Left colon (tissue), 2 donors: ENCODE measurements at places on chromosomes 12 and 14. TPM values are rescaled to one million over a fixed set of nuclear protein-coding genes. Genes with fewer than 3 reads are reported as not detected.

- no peak for DNase-seq
Measured at GRCh38 chr14:61565181-61565580, 130.1 kb upstream of the HIF1A start.

DNA sequence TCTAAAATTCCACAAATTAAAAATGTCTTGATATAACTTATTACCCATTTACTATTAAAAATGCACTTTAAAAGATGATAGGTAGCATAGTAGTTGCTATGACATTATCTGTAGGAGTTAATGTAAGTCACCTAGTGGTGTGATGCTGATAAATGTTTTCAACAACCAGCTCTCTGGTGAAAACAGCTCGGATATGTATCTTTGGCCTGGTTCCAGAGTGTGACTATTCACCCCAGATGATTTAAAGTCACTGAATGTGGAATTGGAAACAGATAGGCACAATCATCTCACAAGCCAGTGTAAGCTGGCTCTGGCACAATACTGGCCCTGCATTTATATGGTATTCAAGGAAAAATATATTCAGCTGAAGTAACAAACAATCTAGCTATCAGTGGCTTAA, 9.2 kb upstream of the CCDC196 start:
- no peak for DNase-seq

- DNase-seq = no peak
Measured at GRCh38 chr12:47385653-47386052, 305.9 kb upstream of the AMIGO2 start.

GRCh38 chr14:53218161-53218560, 65.0 kb upstream of the DDHD1 start:
- no peak for DNase-seq

KSR2 gene
- total RNA-seq = 1.6 TPM

GRCh38 chr12:124518051-124518932, 49.1 kb downstream of the NCOR2 start:
- DNase-seq = peak; percentile 98

DNA sequence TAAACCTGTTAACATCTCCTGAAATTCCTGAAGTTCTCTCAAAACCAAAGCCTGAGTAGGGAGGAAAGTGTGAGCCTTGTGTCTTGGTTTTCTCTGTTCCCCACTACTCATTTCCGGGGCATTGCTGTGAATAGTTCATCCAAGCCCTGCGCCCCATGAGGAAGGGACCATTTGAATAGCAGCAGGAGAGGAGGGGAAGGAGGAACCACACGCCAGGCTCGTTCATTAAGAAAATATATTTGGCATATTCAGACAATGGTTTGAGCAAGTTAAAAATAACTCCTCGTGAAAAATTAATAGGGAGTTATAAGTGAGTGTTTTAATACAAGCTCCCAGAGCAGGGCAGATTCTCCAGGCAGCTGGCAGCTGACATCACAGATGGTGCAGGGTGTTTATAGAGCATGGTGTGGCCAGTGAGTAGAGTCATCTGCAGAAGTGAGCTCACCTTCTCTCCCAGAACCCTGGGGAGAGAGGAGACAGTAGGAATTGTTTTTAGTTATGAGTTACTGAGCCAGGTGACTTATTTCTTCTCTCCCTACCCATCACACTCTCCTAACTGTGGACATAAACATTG, 29.5 kb upstream of the CISTR start:
- DNase-seq = no peak

GRCh38 chr12:118841588-118841987, 139.8 kb upstream of the SRRM4 start:
- no peak for DNase-seq

DNA sequence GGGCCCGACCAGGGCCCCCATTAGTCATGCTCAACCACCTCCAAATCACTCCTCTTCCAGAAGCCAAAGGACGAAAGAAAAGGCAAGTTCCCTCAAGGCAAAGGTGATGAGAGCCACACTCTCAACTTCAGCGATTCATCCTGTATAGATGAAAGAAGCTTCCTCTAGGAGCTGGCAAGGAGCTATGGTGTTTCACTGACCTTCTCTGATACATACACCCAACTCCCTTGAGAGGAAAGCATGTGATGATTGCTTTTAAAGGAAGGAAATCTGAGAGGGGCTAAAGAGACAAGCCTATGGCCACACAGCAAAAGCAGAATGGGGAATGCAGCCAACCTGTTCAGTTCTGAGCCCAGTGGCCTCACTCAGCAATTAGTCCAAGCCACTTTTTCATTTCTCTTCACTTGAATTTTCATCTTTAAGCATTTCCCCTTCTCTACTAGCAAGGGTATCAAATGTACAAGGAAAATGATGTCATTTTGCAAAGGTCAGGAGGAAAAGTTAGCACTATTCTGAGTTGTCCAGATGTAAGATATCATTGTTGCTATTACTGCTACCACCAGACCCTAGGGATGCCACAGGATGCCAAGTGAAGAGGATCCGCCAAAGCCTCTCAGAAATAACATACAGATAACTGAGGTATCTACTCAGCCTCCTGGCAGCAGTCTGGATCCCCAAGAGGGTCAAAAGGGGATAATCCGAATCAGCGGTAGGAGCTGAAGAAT, 82.5 kb downstream of the MAP3K9 start:
- DNase-seq = no peak

ETFBKMT gene
- 5.2 TPM for total RNA-seq

CHGA gene
- total RNA-seq = 343 TPM

- no peak for DNase-seq
Measured at GRCh38 chr12:118319627-118320026, 53.1 kb downstream of the TAOK3 start.

DNA sequence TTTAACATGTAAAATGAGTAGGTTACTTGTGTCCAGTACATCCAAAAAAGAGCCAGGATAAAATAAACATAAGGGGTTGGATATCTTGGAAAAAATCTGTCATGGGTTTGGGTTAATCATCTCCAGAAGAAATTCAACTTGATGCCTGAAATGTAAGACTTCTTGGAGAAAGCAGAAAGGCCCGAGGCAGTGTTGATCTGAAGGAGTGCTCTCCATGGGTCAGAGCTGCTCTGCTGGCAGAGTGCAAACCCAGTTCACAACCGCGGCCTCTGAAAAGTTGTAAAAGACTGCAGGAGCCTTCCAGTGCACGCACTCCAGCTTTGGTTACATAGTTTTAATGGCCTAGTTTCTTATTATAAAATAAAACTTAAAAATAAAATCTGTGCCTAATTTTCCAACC, 97.3 kb upstream of the ALX1 start:
- DNase-seq = no peak

- no peak for DNase-seq
Measured at GRCh38 chr14:87013583-87013982, 979.4 kb downstream of the GALC start.

ABCD2 gene
- total RNA-seq = 0.15 TPM

CATSPERB gene
- total RNA-seq = 9.8 TPM

DNA sequence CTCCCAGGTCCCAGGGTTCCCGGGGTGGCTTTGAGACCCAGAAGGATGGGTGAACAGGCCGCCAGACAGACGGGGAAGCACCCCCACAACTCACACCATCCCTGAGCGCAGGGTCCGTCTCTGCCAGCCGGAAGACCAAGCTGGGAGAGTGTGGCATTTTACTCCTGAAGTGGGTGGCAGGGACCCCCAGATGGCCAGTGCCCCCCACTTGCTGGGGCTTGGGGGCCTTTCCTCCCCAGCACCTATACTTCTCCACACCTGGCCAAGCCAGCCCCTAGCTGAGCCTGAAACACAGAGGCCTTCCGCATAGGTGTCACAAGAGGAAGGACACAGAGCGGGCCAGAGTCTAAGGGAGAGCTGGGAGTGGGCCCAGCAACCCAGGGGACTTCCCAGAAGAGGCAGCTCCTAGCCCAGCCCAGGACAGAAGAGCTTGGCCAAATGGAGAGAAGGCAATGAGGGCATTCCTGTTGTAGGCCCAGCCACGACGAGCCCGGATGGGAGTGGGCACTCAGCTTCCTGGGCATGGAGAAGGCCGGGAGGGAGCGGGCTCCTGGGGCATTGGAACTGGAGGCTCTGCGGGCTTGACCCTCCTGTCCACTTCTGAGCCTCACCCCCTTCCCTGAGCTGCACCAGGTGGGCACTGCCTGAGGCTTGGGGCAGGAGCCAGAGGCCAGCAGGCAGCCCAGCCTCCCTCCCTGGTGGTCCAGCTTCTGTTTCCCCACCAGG, 3.3 kb downstream of the AHNAK2 start:
- DNase-seq = no peak

DNA sequence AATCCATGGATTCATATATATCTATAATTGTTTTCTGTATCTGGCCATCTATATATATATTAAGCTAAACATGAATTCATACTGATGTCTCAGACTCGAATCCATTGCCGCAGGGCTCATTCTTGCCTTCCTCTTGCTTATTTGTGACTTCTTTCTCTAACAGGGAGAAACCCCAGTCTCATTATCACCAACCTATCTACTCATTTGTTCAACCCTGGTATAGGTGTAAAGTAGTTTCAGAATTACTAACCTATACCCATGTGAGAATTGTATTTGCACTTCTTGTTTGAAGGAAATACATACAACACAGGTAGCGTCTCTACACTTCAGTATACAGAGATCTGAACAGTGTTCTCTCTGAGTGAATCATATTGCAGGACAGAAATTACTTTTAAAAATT, 77.7 kb downstream of the PTPN11 start:
- DNase-seq = no peak

- no peak for DNase-seq
Measured at GRCh38 chr12:51324953-51325352, 979 bp upstream of the BIN2 start.

GRCh38 chr12:77644915-77645605, 185.6 kb upstream of the NAV3 start:
- no peak for DNase-seq

DNA sequence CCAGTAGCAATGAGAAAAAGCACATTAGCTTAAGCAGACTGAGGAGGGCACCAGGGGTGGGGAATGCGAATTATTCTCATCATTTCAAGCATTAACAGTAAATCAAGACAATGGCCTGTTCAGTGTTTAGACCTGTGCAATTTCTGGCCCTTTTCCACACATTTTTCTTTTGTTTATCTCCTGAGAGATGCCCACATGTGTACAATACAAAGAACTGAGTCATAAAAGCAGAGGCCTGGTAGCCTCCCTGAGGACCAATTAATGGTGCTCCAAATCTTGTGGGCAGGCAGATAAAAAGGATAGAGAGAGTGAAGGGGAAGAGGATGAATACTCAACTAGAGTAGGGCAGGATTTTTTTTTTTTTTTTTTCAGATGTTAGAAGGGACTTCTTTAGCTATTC, 480.8 kb downstream of the RERGL start:
- DNase-seq = no peak

PCED1B gene
- total RNA-seq = 3.3 TPM

DNA sequence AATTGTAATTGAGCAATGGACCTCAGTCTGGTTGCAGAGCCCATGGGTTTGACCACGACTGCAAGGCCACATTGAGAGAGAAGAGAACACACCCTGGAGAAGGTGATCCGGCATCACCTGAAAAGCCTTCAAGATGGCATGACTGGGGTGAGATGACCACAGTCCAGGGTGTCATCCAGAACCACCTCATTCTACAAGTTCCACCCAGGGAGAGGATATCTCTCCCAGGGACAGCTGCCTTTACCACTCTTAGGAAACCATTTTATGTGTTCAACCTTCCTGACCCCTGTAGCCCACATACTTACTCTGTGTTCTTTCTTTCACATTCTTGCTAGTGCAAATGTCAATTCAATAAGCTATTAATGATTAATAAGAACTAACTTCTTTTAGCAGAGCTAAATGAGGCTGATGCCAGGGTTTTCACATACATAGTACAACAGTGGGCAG, 43.4 kb upstream of the CPM start:
- DNase-seq = no peak

DNA sequence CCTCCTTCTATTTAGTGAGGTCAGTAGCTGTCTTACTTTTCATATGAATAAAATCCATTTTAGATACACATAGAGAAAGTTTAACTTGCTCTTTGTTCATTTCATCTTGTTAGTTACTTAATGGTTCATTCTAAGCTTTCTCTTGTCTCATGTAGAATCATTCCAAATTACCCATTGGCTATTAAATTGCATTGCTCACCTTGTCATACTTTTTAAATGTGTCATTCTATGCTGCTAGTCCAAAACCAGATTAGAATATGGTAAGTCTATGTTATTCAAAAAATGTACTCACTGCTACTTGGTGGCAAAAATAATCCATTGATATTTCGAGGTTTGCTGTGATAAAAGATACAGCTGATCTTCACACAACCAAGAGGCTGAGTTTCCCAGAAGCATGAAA, 3.0 kb downstream of the C12orf50 start:
- DNase-seq = no peak

DNA sequence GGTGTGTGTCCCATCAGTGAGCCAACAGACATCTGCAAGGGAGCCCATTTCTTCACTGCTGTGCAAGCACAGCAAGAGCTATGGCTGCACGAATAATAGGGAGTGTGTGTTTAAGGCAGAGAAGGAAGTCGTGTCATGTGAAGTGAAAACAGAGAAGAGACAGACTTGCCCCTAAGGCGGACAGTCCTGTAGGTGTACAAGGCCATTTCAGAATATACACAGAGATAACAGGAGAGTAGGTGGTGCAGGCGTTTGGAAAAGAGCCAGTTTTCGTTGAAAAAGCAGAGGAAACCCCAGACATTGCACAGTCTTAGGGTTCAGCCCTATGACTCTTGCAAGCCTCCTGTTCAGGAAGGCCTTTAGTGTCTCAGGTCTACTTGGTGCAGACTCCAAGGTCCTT, 46.3 kb upstream of the RNU6-8 start:
- DNase-seq = no peak

- no peak for DNase-seq
Measured at GRCh38 chr14:32696325-32697091, 242.2 kb upstream of the NPAS3 start.

GRCh38 chr12:107327651-107328182, 234.4 kb upstream of the CRY1 start:
- DNase-seq = no peak

GRCh38 chr12:74488134-74488533, 49.5 kb upstream of the ATXN7L3B start:
- no peak for DNase-seq

GRCh38 chr12:55658635-55659391, 22.1 kb downstream of the OR10P1 start:
- no peak for DNase-seq

DNA sequence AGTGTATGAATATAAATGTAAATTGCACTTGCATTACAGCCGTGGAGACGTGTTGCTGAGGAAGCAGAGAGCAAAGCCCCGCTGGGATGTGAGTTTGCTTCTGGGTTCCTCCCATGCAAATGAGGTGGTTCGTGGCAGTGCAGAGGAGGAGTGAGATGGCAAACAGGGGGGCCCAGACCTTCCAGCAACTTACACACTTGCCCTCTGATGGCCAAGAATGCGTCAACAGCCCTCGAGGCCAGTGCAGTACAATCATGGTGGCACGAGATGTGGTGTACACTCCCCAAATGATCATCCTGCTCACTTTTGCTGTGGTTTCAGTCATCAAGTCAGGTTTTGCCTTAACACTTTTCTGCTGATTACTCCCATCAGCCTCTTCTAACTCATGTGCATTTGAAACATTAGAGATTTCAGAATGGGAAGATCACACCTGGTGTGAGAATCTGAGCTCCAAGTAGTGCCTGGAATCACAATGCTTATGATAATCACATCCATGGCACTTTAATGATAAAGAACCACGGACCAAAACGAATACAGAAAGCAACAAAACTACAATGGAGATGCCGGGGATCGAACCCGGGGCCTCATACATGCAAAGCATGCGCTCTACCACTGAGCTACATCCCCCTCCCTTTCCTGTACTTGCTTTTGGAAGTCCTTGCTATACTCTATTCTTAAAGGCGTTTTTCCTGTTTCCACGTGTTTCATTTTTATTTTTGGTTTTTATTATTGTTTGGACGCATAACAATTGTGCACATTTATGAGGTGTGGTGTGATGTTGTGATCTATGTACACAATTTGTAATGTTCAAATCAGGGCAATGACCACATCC, 7.0 kb upstream of the UBC start:
- peak; percentile 66 for DNase-seq
